ENCODE measurements at places on chromosomes 12 and 14. TPM values are rescaled to one million over a fixed set of nuclear protein-coding genes. Genes with fewer than 3 reads are reported as not detected.

DNA sequence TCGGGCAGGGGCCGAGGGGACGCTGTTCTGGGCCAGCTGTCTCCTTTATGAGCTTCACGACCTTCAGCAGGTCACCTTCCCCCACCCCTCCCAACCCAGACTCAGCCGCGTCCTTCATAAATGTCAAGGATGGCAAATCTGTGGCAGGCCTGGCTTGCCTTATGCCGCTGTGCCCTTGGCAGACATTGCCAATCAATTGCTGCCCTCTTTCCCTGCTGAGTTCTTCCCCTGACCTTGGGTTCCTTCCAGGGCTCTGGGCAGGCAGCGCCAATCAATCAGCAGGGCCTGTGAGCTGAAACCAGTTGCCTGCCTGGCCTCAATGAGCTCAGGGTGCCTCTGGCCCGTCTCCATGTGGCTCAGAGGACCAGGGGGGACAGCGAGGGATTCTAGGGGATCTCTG is 7.7 kb downstream of the FAM222A start:
- H3K27me3 ChIP-seq, result no peaks in the 10 kb centered on the region
- DNase-seq, result no peak
- no peaks in the 10 kb centered on the region for H3K4me1 ChIP-seq
- H3K27ac ChIP-seq, result no peak overlapping the region

The TAMALIN gene
- total RNA-seq, result 0.29 TPM

The TAS2R13 gene
- total RNA-seq, result 0.11 TPM

GRCh38 chr12:52401926-52402325 is 4.2 kb downstream of the KRT82 start:
- H3K4me1 ChIP-seq, result no peaks in the 10 kb centered on the region
- no peaks in the 10 kb centered on the region for H3K27me3 ChIP-seq
- H3K27ac ChIP-seq, result no peak overlapping the region
- no peak for DNase-seq

DNA sequence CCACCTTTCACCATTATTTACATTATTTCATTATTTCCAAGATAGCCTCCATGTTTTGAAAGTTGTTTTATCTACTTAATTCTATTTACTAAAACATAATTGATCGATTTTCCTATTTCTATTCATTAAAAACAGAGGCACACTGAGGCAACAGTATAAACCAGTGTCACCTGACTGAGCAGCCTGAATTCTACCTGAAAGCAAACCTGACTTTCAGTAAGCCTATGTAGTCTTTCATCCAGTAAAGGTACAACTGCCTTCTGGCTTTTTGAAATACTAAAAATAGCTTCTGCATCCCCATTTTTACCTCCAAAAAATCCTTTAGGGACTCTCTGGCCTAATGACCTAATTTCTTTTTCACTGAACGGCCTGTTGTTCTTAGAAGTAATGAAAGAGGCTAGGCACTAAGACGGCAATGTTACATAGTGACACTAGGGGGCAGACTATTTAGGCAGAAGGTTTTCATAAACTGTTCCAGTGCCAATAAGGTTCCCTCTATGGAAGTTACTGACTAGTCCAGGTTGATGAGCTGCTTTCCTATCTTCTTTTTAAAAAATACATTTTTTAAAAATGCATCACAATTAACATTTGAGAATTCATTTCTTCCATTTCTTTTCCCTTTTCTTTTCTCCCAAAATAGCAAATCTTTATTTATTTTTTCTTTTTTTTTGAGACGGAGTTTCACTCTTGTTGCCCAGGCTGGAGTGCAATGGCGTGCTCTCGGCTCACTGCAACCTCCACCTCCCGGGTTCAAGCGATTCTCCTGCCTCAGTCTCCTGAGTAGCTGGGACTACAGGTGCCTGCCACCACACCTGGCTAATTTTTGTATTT is 17.5 kb downstream of the ANAPC5 start:
- no peaks in the 10 kb centered on the region for H3K27me3 ChIP-seq
- no peak overlapping the region for H3K27ac ChIP-seq
- H3K36me3 ChIP-seq, result peaks cover 69% of the 10 kb centered on the region
- peak; percentile 83 for DNase-seq

The CABP1 gene
- total RNA-seq, result not detected

DNA sequence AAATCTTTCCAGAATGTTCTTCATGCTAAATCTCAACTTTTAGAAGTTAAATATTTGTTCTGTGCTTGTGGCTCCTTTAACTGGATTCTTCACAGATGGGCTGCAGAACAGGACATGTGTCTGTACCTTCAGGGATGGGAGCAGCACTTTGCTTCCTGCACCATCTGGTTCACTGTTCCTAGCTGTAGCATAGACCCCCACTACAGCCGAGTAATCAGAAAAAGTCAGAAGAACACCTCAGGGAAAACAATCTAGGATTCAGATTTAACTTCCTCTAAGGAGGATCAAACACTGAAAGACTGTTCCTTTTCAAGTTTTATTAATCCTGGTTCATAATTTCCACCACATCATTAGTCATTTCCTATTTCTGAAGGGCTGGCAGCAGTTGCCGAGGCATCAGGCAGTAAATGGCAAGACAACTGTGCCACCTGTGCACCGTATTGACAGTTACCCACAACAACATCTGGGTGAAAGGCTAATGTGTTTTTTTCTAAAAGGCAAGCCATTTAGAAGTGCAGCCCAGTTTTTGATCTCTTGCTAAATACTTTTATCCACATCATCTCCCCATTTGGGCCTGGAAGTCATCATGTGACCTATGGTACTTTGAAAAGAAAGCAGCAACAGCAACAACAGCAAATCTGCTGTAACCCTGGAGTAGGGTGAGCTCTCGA is 212.8 kb upstream of the BMP4 start:
- no peaks in the 10 kb centered on the region for H3K36me3 ChIP-seq
- H3K27me3 ChIP-seq, result no peaks in the 10 kb centered on the region
- peak overlapping the region; percentile 8 for H3K4me3 ChIP-seq
- DNase-seq, result peak; percentile 100
- peak overlapping the region; percentile 86 for H3K27ac ChIP-seq

DNA sequence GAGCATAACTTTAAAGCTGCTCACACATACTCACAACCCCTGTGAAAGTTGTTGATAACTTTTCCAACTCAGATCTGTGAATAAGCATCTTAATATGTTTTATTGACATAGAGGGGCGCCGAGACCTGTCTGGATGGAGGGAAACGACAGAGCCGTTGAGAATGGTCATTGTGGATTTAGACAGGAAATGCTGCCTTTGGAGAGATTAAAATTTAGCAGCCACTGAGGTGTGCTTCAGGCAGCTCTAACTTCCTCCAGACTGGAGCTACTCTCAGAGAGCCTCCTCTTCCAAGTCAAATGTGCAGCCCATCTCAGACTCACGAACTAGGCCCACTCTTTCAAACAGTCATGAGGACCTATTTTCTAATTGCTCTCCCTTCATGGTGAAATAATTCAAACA is 90.9 kb downstream of the RIMBP2 start:
- H3K27me3 ChIP-seq, result no peaks in the 10 kb centered on the region
- no peak overlapping the region for H3K27ac ChIP-seq
- H3K36me3 ChIP-seq, result no peaks in the 10 kb centered on the region

GRCh38 chr14:30291216-30291615 is 267.7 kb upstream of the G2E3 start:
- no peak overlapping the region for H3K27ac ChIP-seq
- no peak overlapping the region for H3K4me3 ChIP-seq
- H3K27me3 ChIP-seq, result 0 out of 2 replicates have a peak, but pooled peaks cover 4% of the 10 kb centered on the region
- peak; percentile 87 for DNase-seq
- H3K4me1 ChIP-seq, result peaks cover 12% of the 10 kb centered on the region

- H3K27me3 ChIP-seq, result no peaks in the 10 kb centered on the region
- no peaks in the 10 kb centered on the region for H3K4me1 ChIP-seq
- H3K4me3 ChIP-seq, result no peak overlapping the region
- DNase-seq, result peak; percentile 47
These were observed 45.8 kb upstream of the TBX3 start for GRCh38 chr12:114729731-114730130.

The MYF5 gene
- not detected for total RNA-seq

The PPFIA2 gene
- not detected for total RNA-seq

DNA sequence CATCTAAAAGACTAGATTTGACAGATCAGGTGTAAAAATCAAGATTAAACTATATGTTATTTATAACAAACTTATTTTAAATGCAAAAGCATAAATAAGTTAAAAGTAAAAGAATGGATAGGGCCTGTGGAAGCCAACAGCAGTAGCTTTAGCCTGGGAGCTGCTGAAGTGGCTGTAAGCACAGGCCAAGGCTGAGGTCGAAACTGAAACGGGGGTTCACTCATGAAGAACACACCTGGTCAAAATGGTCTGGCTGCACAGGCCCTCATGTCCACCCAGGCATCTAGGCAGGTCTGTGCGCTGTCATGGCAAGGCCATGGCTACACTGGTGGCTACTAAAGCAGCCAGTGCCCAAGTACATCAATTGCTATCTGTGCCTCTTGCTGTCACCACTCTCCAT is 23.1 kb downstream of the CATSPERB start:
- no peak overlapping the region for H3K4me3 ChIP-seq
- peaks cover 16% of the 10 kb centered on the region for H3K27me3 ChIP-seq
- no peaks in the 10 kb centered on the region for H3K36me3 ChIP-seq
- H3K4me1 ChIP-seq, result no peaks in the 10 kb centered on the region
- no peak overlapping the region for H3K27ac ChIP-seq

All from PC-3 (cell line).